Sigmoid colon (tissue), 7 donors: ENCODE measurements at places on chromosomes 11 and 22. TPM values are rescaled to one million over a fixed set of nuclear protein-coding genes. Genes with fewer than 3 reads are reported as not detected.
A peak's percentile ranks its signal among the peaks of the same experiment; 100 is the strongest.

GRCh38 chr22:18000441-18001039 is 23.8 kb downstream of the MICAL3 start:
- H3K4me3 ChIP-seq = peak overlapping the region; percentile 83
- peak overlapping the region; percentile 94 for H3K27ac ChIP-seq
- DNase-seq = peak; percentile 69
- H3K36me3 ChIP-seq = no peaks in the 10 kb centered on the region

DNA sequence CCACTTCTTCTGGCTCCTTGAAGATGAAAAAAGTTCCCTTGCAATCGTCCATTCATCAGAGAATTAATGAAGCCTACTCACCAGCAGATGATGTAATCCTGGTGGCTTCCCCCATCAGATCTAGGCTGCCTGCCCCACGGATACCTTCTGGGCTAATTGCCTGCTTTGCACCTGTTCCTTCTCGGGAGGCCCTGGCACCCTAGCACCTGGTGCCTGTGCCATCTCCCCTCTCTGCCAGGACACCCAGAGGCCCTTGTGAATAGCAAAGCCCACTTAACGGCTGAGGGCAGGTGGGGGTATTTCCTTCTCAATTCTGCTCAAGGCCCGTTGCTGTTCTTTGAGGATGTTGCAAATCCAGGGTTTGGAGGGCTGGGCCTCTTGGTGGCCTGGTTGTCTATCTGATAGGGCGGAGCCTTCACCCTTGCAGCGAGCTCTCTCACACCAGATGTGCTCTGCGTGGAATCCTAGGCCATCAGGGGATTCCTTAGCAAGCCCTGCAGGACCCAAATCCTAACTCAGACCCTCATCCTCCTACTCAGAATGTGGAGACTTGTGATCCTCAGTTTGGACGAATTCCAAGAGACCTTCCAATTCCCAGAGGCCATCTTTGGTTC is at the start of gene LMO2:
Gene LMO2 (minus strand): TSS at position 363 of the 614 bp plus-strand sequence. CDS start 22,360 bp downstream, outside the sequence.
- no peaks in the 10 kb centered on the region for H3K27me3 ChIP-seq
- H3K36me3 ChIP-seq = no peaks in the 10 kb centered on the region
- no peak for DNase-seq

DNA sequence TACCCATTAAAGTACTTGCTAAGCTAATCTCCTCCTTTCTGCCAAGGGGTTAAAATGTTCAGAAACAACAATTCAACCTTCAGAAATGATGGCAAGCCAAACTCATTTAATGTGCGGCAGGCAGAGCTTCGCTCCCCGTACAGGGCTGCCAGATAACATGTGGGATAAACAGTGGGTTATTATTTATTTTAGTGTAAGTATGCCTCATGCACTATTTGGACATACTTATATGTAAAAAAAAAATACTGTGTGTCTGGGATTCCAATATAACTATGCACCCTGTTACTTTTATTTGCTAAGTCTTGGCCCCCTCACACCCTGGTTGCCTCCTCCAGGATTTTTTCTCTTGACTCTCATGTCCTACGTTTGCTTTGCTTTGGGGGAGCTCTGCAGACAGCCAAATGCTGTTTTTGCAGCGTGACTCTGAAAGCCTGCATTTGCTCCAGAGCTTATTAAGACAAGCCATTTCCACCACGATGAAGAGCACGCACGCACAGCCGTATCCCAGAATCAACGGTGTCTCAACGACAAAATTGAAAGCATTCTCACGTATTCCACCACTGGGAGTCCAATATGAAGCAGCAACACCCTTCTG is 86.5 kb upstream of the SHANK2 start:
- H3K27ac ChIP-seq = no peak overlapping the region
- H3K4me1 ChIP-seq = peaks cover 8% of the 10 kb centered on the region
- DNase-seq = no peak

DNA sequence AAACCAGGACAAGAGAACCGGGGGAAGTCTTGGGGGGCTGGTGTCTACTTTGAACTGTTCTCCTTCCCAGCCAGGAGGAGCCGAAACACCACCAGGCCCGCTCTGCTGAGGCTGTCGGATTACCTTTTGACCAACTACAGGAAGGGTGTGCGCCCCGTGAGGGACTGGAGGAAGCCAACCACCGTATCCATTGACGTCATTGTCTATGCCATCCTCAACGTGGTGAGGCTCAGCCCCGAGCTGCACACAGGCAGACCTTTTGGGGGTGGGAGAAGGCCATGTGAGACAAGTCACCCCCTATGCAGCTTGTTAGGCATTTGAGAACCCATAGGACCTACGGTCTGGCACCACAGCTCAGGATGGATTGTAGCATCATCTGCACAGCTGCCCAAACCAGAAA is 2.8 kb downstream of the HTR3A start:
- DNase-seq = no peak
- H3K4me1 ChIP-seq = no peaks in the 10 kb centered on the region
- H3K27ac ChIP-seq = no peak overlapping the region
- peaks cover 55% of the 10 kb centered on the region for H3K27me3 ChIP-seq
- H3K36me3 ChIP-seq = no peaks in the 10 kb centered on the region

OR10V1 gene
- not detected for total RNA-seq

PIK3IP1 gene
- total RNA-seq = 55.0 TPM

- no peaks in the 10 kb centered on the region for H3K27me3 ChIP-seq
- H3K4me1 ChIP-seq = peaks cover 98% of the 10 kb centered on the region
- no peak overlapping the region for H3K4me3 ChIP-seq
These were observed 36.6 kb downstream of the RPL27A start for GRCh38 chr11:8719211-8719649.

GRCh38 chr11:68338051-68338780 is 25.8 kb downstream of the LRP5 start:
- no peaks in the 10 kb centered on the region for H3K4me1 ChIP-seq
- H3K4me3 ChIP-seq = no peak overlapping the region
- peak overlapping the region; percentile 83 for H3K27ac ChIP-seq

DNA sequence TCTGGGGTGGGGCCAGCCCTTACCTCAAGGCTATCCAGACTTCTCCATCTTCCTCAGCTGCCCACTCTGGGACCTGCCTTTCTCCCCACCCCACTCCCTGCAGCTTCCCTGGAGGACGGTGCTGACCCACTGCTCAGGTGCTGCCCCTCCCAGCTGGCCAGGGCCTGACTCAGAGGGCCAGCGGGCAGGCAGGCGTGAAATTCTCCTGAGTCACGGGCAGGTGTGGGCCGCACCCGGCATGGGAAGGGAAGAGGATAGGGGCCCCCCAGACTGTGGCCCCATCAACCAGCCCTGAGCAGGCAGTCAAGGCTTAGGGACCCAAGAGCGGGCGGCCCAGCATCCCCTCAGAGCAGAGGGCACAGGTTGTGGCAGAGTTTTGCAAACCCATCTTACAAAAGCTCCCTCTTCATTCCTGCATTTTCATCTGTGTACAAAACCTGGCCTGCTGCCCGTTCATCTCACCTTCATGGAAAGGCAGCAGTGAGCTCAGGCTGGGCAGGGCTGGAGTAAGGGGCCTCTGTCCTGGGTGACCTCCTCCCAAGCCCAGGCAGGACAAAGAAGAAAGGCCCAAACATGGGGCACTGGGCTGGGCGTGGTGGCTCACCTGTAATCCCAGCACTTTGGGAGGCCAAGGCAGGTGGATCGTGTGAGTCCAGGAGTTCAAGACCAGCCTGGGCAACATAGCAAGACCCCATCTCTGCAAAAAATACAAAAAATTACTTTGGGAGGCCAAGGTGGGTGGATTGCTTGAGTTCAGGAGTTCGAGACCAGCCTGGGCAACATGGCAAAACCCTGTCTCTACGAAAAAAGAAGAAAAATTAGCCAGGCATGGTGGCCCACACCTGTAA is 6.1 kb downstream of the RHOD start:
- no peak for DNase-seq
- no peak overlapping the region for H3K27ac ChIP-seq
- no peak overlapping the region for H3K4me3 ChIP-seq
- H3K27me3 ChIP-seq = no peaks in the 10 kb centered on the region
- no peaks in the 10 kb centered on the region for H3K4me1 ChIP-seq
- H3K36me3 ChIP-seq = no peaks in the 10 kb centered on the region

DNA sequence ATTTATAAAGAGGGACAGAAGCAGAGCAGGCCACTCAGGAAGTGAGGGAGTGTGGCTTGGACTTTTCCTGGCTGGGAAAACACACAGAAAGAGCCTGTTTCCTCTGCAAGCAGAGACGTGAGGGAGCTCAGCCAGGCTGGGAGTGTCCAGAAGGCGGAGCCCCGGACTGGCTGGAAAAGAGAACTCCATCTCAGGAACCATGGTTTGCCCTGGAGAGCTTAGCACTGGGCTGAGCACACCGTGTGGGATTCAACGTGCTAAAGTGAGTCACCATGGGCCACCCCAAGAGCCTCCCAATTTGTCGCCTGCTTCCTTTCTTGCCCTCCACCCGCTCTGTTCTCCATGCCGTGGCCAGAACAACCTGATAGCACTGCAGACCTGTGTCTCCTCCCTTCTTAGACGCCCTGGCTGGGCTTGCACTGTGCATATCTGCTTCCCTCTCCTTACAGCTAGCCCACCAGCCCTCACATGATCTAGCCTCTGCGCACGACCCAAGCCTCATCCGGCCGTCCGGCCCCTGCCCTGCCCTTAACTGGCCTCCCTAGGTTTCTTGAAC is 51.8 kb downstream of the GALNT18 start:
- no peaks in the 10 kb centered on the region for H3K27me3 ChIP-seq
- H3K27ac ChIP-seq = peak overlapping the region; percentile 82
- H3K4me1 ChIP-seq = no peaks in the 10 kb centered on the region
- no peaks in the 10 kb centered on the region for H3K36me3 ChIP-seq
- peak; percentile 81 for DNase-seq
